MM.1S (cell line): ENCODE measurements at places on chromosomes 13 and 19.

DNA sequence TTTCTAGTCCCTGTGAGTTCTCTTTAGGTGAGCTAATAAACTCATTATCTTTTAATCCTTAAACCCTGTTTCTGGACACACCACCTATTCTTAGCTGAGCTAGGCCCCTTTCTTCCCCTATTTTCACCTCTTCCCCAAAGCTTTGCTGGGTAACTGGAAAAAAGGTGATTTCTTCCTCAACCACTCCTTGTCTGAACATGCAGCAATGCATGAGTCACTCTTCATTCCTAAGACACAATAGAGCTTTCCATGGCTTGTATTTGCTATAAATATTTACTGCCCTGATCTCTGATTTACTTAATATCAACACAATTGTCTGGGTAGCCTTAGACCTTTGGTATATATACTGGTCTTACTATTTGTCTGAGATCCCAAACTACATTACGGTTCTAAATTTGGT is 370.9 kb downstream of the KLF5 start:
- no peak for DNase-seq

DNA sequence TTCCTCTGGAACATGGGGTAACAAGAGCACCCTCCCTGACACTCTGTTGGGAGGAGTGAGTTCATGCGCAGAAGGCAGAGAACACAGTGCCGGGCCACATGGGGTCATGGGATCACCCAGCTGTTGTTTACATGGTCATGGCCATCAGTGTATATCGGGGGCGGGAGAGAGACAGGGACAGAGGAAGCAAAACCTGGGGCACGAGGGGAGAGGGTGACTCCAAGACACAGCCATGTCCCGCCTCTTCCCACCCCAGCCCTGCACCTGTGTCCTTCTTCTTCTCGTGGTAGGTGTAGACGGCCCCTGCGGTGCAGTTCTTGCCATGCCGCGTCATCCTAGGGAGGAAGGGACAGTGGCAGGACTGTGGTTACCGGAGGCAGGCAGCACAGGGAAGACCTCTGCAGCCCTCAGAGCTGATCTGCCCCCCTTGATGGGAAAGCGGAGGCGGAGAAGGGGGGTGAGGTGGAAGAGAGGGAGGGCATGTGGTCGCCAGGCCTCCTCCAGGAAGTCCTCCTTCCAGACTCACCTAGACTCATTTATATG is 19.9 kb downstream of the NOSIP start:
- no peak for DNase-seq

- no peak for DNase-seq
These were observed 128.1 kb downstream of the KL start for GRCh38 chr13:33144358-33144784.

- no peak for DNase-seq
These were observed 219.9 kb downstream of the COG6 start for GRCh38 chr13:39875111-39875987.

- DNase-seq: no peak
These were observed 7.4 kb downstream of the FZR1 start for GRCh38 chr19:3513229-3514140.

GRCh38 chr19:46390121-46390858 is 23.1 kb downstream of the CCDC8 start:
- no peak for DNase-seq

DNA sequence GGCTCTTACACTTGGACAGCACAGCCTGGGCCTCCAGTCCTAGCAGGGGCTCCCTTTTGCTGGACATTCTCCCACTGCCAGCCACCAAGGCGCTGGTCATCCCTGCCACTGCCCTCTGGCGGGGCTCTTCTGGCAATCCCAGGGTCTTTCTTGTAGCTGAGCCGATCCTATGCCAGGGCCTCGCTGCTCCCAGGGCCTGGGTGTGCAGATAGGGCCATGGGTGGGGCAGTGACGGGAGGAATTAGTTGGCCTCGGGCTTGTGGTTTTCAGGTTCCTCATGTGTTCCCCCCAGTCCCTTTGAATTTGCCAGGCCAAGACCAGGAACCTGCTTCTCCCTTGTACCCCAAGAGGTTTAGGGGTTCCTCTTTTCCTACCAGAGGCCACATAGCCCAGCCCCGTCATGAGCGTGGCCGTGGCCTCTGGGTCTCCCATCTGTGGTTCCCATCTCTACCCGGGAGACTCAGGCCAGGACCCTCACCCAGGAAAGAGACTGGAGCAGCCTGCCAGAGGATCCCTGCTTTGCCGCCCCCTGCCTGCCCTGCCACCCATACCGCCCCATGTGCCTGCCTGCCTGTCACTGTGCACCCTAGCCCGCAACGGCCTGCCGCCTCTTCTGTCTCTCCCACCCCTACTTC is 26.2 kb downstream of the TMED1 start:
- no peak for DNase-seq

DNA sequence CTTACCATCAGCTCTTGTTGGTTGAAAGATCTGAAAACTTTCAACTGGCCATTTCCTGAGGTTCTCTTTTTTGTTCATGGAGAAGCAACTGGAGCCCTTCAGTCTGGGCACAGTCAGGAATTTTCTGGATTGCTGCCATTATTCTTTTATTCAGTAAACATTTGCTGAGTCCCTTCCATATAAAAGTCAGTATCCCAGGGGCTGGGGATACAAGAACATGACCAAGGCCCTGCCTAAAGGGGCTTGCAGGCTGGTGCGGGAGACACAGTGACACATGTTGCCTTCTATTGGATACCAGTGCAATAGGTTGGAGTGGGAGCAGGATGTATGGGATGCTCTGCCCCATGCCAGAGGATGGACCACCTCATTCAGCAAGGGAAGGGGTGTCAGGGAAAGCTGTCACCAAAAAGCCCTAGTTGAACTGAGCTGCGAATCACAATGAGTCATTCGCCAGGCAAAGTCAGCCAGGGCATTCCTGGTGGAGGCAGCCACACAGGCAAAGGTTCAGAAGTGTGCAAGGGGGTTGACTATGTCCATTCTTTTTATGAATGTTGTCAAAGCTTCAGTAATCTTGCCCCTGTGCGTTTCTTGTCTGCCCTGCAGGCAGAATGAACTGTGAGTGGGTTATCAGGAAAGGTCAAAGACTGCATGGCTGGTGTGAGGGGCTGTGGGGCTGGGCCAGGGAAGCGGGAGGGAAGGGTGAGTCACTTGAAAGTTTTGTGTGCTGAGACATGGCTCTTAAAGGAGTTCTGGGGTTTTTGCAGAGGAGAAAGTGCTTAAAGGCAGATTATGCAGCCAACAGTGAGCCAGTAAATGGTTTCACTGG is 395.9 kb downstream of the KCNRG start:
- no peak for DNase-seq

DNA sequence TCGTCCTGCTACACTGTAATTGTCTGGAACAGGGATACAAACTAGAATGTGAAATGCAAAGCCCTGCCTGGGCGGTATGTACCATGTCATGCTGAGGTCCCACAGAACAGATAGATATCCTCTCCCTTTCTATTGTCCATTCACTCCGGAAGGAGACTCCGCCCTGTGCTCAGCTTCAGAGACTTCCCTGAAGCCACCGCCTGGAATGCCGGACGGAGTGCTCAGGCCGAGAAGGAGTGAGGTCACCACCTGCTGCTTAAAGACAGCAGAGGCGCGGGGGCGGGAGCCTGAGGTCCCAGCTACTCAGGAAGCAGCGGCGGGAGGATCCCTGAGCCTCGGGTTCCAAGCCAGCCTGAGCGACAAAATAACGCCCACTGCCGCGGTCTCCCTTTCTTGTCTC is 890 bp upstream of the ZNF611 start:
- no peak for DNase-seq

- DNase-seq: no peak
These were observed 9.4 kb downstream of the BCL3 start for GRCh38 chr19:44757735-44758505.

DNA sequence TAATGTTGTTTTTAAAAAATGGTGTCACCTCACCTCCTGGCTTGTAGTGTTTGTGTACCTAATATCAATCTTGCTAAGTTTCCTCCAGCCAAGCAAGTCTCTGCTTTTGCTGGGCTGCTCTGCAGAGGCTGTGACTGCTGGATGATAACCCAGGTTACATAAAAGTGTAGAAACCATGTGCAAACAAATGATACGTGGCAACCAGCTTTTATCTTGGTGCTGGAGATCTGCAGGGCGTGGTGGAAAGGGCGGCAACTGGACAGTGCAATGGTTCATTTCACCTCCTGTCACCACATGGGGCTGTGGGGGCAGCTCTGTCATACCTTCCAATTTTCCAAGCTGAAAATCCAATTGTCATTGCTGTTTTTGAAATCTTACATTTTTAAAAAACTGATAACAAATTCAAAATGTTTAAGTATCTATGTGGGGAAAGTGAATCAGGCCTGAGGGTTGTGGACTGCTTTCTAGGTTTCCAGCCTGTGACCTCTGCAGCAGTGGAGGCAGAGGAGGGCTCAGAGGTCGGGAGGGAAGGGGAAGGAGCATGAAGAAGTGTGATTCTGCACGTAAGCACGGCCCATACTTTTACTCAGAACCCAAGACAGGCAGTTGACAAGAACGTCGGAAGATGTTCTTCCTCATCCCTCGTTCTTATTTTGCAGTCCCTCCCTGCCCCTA is 9.7 kb downstream of the GPR42 start:
- no peak for DNase-seq

GRCh38 chr13:51534041-51534817 is 50.0 kb upstream of the WDFY2 start:
- DNase-seq: no peak

DNA sequence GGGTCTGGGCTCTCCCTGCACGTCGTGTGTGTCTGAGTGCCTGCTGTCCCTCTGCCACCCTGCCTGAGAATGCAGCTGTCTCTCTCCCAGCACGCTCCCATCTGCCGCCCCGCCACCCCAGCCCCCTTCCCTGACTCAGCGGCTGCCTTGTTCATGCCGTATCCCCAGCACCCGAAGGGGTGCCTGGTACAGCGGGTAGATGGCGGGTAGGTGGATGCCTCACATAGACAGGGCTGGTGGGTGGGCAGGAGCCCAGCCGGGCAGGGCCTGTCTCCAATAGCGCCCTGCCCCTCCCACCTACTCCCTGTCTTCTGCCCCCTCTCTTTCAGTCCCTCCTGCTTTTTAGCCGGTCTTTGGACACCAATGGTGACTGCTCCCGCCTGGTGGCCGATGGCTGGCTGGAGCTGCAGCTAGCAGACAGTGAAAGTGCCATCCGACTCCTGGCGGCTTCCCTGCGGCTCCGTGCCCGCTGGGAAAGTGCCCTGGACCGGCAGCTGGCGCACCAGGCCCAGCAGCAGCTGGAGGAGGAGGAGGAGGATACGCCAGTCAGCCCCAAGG is 30.3 kb downstream of the DHX34 start:
- DNase-seq: no peak

DNA sequence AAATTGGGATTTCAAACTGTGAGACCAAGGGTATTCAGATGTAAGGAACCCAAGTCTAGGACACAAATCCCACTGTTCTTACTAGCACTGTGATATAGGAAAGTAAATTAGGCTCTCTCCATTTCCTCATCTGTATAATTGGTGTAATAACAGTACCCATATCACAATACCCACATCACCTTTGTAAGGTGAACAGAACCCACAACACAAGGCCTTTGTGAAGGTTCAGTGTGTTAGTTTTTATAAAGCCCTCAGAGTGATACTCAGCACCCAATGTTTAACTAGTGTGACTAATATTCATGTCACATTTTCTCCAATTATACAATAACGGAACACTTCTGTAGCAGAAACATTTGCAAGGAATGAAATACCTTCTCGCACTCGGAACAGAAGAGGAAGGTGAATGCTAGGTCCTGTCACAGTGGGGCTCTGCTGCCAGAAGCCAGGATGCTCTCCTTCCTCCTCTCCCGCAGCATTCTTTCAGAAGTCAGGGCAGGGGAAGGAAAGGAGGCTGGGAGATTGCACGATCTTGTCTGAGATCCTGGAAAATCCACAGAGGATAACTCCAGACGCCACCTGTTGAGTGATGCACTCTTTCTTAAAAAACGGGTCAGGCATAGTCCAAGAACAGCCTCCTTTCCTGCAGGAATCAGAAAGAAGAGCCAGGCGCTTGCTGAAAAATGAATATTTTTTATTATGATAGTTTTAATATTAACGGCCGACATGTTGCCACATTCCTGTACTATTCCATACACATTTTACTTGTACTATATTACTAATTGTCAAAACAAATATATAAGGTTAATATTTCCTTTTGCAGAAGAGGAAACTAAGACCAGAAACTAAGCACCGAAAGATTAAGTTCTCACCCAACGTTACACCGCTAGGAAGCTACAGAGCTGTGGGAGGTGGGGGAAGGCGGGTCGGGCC is 762 bp downstream of the ZNF45 start:
- DNase-seq: no peak

GRCh38 chr19:19655051-19655594 is 8.4 kb downstream of the ATP13A1 start:
- no peak for DNase-seq

- DNase-seq: no peak
These were observed 27.7 kb upstream of the NFIC start for GRCh38 chr19:3338541-3339181.

- DNase-seq: no peak
These were observed 43.4 kb upstream of the XPO4 start for GRCh38 chr13:20945952-20946383.

- no peak for DNase-seq
These were observed 97.2 kb downstream of the SUCLA2 start for GRCh38 chr13:47903836-47904235.
